ENCODE measurements at places on chromosomes 7 and 10.

DNA sequence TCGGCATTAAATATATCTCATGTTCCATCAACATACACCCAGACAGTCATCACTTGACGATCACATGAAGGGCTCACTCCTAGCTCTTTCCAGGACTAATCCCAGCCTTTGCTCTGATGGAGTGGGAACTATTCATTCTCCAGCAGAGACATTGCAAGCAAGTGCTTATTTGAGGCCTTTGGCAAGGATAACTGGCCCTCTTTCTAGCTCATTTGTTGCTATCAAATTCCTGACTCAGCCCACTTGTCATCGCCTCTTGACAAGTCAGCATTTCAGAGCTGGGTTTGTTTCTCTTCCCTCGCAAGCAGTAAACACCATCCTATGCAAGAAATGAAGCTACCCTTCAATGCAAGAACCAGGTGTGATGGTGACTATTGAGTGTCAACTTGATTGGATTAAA, 1165.7 kb upstream of the AUTS2 start:
- no peak for DNase-seq

GRCh38 chr10:12950583-12951128, 50.9 kb downstream of the CCDC3 start:
- no peak for DNase-seq

DNA sequence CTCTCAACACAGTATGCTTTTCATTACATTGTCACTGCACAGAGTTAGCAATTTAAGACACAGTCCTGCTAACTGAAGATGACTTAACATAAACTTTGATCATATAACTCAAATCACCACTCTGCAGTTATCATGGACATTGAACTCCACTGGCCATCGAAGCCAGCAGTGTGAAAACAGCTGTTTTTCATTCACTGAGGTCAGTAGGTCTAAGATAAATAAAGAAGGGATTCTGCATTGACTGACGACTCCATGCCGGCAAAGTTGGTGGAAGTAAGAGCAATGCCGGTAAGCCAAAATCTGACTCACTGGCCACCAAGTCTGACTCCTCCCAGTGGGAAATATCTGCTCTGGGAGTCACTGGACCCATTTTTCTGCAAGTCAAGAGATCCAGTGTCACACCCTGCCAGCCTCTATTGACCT, 449.9 kb upstream of the ANKRD30A start:
- DNase-seq, result no peak

- no peak for DNase-seq
These were observed 90.4 kb upstream of the LRRTM3 start for GRCh38 chr10:66835400-66835799.

GRCh38 chr7:22109761-22110160, 164.1 kb upstream of the CDCA7L start:
- no peak for DNase-seq

- DNase-seq, result no peak
These were observed 59.4 kb downstream of the WDR37 start for GRCh38 chr10:1115607-1115955.

DNA sequence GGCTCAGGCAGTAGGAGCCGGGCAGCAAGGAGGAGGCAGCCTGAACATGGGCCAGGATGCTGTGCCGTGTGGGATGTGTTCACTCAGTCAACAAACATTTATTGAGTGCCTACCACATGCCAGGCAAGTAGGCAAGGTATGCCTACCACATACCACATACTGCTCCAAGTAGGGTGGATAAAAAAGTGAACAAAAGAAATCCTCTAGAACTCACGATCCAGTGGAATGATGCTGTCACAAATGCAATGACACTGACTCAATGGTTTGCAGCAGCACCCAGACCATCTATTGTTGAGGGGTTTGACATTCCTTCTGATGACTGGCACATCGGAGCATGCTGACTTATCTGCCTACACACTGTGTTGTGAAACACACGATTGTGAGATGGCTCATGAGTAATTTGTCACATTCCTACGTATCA, 413.5 kb downstream of the NRG3 start:
- no peak for DNase-seq

- DNase-seq, result no peak
These were observed 956.9 kb upstream of the ZNF722 start for GRCh38 chr7:63041786-63042185.

DNA sequence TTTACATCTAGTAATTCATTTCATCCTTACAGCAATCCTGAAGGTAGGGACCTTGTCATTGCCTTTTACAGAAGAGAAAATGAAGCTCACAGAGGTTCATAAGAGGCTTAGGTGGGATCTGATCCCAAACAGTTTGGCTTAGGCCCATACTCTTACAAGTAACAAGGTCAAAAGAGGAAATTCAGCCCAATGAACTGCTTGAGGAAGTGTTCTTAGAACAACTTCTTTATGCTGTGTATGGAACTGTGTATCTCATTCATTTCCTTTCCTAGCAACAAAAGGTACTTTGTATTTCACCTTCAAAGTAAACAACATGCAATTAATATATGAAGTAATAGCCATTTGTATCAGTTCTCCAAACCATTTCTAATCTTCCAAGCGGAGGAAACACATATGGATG, 79.3 kb downstream of the AVL9 start:
- no peak for DNase-seq

- no peak for DNase-seq
These were observed 363.4 kb downstream of the GRID1 start for GRCh38 chr10:86003201-86003621.

DNA sequence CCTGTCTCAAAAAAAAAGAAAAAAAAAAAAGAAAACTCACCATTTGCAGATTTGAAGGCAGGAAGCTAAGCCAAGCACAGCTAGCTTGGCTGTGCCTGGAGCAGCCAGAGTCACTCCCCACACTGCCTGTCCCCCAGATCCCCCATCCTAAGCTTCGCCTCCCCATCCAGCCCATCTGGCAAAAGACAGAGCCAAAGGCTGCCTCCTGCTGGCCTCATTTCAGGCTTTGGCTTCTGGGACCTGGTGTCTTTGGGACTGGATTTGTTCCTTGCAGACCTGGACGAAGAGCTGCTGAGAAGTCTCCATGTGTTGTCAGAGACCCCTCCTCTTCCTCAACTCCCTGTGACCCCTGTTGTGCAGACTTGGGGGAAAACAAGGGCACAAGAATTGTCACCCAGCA, 8.1 kb downstream of the ASL start:
- no peak for DNase-seq

GRCh38 chr10:75712242-75712880, 280.9 kb downstream of the LRMDA start:
- no peak for DNase-seq

- no peak for DNase-seq
These were observed 67.7 kb downstream of the ARHGAP22 start for GRCh38 chr10:48536916-48537890.

- no peak for DNase-seq
These were observed 3.2 kb downstream of the TES start for GRCh38 chr7:116213361-116214130.

DNA sequence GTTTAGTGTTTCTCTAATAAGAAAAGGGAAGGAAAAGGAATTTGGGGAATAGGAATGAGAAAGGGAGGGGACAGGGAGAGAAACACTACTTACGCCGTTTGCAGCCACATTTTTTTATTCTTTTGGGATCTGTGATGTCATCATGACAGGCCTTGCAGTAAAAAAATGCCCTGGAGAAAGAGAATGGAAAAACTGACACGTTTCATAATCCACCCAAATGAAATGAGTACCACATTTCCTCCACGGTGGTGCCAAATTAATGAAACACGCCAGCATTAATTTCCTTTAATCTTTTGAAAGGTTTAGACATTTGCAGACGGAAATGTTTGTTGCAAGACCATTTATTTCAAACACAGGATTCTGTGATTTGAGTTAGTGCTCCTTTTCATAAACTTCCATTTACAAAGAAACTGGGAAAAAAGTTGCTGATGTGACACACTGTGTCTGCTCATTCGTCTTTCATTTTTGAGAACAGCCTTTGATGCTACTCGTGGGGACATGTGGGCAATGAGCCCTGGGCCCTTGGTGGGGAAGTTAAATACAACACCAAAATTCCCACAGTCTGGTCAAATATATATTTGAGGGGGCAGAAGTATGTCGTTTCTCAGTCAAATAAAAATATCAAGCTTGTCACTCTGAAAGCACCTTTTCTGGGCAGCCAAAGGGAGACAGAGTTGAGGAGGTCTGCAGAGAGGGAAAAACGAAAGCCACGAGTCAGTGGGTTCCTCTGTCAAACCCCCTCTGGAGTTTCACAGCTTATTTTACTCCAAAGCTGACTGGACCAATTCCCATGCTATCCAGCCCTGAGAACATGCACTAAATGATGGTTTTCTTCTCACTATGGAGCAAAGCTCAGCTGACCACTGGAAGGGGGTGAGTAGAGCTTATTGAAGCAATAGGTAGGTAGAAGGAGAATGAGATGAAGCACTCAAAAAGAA, 625.5 kb downstream of the KCNMA1 start:
- DNase-seq, result no peak

GRCh38 chr7:124369310-124369709, 336.4 kb upstream of the TMEM229A start:
- no peak for DNase-seq

DNA sequence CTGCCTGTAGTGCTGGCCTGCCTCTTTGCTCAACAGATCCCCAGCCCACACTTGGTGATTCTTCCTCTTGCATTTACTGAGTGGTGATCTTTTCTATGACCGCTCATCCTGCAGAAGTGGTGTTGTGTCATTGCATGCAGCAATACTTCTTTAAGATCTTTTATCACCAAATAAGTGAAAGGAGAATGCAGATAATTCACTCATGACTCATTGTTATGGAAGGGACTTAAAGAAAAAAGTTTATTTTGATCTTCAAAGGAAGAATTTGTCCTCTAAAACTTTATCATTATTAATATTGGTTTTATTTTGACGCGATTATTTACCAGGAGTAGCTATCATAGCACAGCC, 489.1 kb upstream of the CELF2 start:
- no peak for DNase-seq

DNA sequence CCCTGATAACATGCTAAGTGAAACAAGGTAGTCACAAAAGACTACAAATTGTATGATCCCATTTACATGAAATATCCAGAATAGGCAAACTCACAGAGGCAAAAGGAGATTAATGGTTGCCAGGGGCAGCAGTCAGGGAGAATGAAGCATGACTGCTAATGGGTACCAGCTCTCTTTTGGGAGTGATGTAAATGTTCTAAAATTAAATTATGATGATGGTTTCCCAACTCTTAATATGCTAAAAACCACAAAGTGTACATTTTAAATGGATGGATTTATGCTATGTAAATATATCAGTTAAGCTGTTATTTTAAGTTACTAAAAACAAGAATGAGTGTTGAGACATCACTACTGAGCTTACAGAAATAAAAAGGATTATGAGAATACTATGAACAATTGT, 12.6 kb downstream of the CYP51A1 start:
- DNase-seq, result no peak

Measured in T-helper 22 cell (primary cell).